T-cell (primary cell): ENCODE measurements at places on chromosomes 1 and 21. TPM values are rescaled to one million over a fixed set of nuclear protein-coding genes. Genes with fewer than 3 reads are reported as not detected.

DNA sequence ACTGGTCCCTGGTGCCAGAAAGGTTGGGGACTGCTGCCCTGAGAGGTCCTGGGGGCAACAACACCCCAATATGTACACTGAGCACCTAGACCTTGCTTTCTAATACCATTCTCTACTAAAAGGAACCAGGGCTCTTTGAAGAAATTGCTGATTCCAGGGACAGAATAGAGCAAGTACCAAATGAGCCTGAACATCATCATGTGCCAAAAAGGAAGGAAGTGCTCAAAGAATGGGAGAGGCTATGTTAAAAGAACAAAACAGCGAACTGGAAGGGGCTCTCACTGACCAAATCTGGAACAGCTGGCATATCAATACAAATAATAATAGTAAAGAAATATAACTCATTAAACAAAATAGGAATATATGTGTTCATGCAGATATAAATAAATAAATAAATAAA lies 50.8 kb downstream of the PIK3R3 start:
- no peak for DNase-seq

Gene DUSP10
- total RNA-seq, result 39.1 TPM

Gene SPRR2F
- not detected for total RNA-seq

DNA sequence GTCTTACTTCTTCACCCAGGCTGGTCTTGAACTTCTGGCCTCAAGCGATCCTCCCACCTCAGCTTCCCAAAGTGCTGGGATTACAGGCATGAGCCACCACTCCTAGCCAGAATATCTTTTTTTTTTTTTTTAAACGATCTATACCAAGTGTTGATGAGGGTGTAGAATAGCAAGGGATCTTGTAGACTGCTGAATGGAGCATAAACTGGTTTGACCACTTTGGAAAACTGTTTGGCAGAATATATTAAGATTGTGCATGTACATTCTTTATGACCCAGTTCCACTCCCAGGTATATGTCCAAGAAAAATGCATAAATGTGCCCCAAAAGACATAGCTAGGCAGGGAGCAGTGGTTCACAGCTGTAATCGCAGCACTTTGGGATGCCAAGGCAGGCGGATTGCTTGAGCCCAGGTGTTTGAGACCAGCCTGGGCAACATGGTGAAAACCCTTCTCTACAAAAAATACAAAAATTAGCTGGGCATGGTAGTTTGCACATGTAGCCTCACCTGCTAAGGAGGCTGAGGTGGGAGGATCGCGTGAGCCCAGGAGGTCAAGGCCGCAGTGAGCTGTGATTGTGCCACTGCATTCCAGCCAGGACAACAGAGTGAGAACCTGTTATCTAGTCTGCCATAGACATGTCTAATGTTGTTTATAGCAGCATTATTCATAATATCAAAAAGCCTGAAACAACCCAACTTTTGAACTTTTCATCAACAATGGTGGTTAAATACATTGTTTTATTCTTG lies 184.0 kb downstream of the VPS13D start:
- DNase-seq, result no peak

Gene ADGRB2
- 1.7 TPM for total RNA-seq

Gene RAVER2
- 2.2 TPM for total RNA-seq

GRCh38 chr1:14975119-14975518 lies 178.4 kb upstream of the TMEM51 start:
- DNase-seq, result no peak

- DNase-seq, result no peak
These were observed 17.0 kb downstream of the SNRPE start for GRCh38 chr1:203878422-203878821.

DNA sequence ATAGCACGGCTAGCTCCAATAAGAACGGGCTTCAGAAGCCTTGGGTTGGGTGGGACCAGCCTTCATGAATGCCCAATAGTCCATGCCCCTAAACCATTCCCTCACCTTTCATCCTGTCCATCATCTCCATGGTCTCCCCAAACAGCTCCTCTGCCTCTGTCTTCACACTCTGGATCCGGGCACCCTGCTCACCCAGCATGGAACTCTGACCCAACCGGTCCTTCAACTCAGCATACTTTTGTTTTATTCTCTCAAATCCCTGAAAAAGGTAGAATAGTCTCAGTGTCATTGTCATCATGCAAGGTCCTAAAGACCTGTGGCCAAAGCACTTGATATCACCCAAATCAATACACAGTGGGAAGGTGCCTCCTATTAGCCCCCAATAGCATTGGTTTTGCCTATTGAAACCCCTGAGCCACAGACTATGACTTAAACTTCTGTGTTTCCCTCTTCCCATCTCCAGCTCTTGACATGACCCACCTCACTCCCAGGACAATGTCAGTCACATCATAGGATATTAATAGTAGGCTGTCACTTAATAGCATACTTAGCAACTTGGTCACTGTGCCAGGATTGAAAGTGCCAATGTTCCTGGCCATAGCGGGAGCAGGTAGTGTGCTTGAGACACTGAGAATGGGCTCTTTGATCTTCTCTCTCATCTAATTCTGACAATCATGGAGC lies 33.0 kb downstream of the CAMK1G start:
- no peak for DNase-seq

GRCh38 chr1:84587099-84587498 lies 12.9 kb upstream of the CTBS start:
- no peak for DNase-seq

DNA sequence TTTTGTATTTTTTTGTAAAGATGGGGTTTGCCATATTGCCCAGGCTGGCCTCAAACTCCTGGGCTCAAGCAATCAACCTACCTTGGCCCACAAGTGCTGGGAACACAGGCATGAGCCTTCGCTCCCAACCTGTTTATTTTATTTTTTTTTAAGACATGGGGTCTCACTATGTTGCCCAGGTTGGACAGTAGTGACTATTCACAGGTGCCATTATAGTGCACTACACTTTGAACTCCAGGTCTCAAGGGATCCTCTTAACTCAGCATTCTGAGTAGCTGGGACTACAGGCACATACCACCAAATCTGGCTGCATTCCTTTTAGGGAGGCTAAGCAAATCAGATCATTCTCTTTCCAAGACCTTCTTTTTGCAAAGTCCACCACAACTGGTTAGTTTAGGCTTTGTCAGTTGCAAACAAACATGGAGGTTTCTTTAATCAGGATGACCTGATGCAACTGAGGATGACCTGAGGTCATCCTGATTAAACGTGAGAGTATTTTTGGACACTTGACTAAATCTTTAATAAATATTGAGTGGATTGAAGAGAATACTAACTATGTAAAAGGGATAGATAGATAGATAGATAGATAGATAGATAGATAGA lies 30.0 kb upstream of the RALGPS2 start:
- DNase-seq, result no peak

DNA sequence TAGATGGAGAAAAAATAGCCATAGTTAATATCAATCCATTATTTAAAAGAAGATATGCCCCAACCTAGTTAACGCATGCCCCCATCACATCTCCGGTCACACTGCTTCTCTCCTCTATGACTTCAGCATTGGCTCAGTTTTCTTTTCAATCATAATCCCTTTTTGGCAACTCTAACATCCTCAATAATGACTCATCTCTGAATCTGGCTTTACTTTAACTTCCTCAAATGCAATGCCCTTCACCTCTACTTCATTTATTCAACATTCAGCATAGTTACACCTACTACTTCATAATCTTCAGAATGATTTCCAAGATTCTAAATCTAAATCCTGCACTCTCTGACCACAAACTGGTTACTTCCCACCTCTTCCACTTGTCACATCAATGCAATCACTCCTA lies 417.3 kb downstream of the USH2A start:
- no peak for DNase-seq
